ENCODE measurements at places on chromosomes 16 and 17.

DNA sequence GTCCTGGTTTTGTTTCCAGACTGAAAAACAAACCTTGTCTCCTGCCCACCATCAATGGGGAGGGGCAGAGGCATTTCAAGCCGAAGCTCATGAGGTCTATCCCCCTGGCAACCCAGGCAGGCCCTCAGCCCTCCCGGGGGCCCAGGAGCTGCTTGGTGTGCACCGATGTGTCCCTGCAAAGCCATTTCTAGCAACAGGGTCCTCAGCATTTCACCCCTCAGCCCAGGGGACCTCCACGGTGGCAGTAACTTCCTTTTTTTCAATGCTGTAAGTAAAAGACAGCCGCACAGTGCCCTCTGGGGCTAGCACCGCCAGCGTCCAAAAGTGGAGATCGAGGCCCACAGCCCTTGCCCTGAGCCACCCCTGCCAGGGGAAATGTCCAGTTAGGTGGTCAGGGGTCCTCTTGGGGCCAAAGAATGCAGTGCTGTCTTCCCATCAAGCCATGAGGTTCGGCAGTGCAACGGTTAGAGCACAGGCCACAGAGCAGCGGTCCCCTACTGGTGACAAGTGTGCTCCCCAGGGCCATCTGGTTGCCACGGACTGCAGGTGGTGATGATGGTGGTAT lies 79.9 kb downstream of the LITAF start:
- DNase-seq: no peak

GRCh38 chr17:47286198-47286914 lies 32.7 kb downstream of the ITGB3 start:
- no peak for DNase-seq

DNA sequence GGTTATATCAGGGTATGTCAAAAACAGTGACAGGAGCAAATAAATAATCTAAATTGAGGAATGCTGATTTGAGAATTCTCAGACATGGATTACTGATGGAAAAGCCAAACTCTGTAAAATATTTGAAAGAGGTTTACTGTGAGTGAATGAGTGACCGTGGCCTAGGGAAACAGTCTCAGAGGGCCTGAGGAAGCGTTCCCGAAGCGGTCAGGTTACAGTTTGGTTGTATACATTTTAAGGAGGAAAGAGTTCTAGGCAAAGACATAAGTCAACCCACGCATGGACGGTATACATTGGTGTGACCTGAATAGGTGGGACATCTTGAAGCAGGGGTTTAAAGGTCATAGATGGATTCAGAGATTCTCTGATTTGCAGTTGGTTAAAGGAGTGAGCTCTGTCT lies 771.7 kb downstream of the KCNJ18 start:
- no peak for DNase-seq

DNA sequence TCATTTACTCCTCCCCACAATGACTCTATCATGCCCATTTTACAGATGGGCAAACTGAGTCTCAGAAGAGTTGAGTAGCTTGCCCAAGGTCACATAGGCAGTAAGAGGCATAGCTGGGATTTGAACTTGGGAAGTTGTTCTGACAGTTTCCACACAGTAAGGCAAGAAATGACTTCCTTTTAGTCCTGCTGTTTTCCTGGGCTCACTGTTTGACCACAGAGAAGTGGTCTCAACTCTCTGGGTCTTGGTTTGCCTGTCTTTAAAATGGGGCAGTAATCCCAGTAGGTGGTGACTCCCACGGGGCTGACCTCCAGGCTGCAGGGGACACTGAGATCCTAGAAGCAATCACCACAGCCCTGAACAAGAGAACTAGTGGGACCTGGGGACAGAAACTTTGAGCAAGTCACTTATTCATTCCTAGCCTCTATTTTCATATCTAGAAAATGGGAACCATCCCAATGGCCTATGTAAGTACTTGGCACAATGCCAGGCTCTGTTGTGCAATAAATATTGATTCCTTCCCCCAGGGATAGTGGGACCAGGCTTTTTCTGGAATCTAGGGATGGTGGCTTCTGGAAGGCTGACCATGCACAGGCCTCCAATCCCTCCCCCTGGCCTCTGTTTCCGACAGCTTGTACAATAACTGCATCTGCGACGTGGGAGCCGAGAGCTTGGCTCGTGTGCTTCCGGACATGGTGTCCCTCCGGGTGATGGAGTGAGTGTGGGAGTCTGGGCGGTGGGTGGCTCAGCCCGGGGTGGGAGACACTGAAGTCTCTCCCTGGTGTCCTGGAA lies 20.5 kb downstream of the DEXI start:
- DNase-seq: no peak

GRCh38 chr16:22255335-22255734 lies 41.9 kb upstream of the POLR3E start:
- DNase-seq: no peak

DNA sequence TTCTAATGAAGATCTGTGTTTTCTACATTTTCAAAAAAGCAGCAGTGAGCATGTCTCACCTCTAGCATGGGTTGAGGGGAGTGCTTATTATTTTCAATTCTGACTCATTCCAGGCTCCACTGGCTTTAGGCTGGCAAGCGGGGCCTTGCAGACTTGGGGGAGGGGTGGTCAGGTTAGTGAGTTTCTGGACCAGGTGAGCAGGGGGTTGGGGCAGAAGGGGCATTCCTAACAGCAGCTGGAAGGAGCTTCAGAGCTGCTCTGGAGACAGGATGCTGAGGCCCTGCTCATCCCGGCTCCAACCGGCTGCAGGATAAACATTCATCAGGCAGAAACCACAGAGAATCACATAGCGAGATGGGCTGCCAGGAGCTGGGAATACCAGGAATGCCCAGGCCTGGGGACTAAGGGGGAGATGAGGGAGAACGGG lies 10.5 kb upstream of the KRT19 start:
- DNase-seq: no peak

GRCh38 chr17:77719806-77720205 lies 238.7 kb upstream of the TNRC6C start:
- no peak for DNase-seq

- DNase-seq: peak; percentile 35
Observed at GRCh38 chr16:19884611-19885450, at the start of gene GPRC5B. Gene GPRC5B, minus strand, starts transcription at chr16:19884848. Its CDS starts 12,003 bp downstream, at chr16:19872845.
